ENCODE measurements at places on chromosomes 7 and 10. TPM values are rescaled to one million over a fixed set of nuclear protein-coding genes. Genes with fewer than 3 reads are reported as not detected.

FAM185A gene
- total RNA-seq: 8.5 TPM

DNA sequence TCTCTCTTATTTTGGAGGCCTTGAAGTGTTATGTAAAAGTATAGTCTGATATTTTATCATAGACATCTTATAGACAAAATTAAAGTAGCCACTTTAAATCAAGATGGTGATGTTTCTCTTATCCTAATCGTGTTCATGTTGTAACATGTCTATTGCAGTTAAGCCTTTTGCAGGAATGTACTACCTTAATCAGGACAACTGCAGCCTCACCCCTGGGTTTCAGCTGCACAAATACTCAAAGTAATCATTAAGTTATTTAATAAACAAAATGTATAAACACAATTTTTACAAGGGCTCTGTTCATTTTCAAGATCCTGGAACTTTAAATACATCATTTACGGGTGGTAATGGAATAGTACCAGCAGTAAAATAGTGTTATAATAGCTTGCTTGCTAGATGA lies 14.4 kb upstream of the KIF5B start:
- no peak overlapping the region for H3K4me3 ChIP-seq

LBX1 gene
- total RNA-seq: not detected

DNA sequence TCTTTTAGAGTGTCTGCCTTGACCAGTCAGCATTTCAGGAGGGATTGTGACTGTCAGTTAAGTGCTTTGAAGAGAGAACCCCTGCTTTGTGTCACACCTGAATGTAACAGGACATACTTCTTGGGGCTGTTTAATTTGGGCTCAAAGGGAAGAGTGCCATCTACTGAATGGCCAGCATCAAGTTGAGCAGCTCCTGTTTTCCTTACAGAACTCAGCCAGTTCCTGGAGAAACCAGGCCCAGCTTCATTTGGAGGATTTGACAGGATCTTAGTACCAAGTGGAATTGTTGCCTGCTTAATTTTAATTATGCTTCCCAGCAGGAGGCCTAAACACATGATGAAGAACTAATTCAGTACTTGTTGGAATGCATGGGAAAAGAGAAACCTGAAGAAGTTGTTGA lies 8.3 kb downstream of the ADD3 start:
- H3K36me3 ChIP-seq: no peaks in the 10 kb centered on the region
- peaks cover 10% of the 10 kb centered on the region for H3K4me1 ChIP-seq
- no peak overlapping the region for H3K4me3 ChIP-seq
- H3K27me3 ChIP-seq: no peaks in the 10 kb centered on the region
- DNase-seq: no peak

ADCY1 gene
- 0.40 TPM for total RNA-seq

DNA sequence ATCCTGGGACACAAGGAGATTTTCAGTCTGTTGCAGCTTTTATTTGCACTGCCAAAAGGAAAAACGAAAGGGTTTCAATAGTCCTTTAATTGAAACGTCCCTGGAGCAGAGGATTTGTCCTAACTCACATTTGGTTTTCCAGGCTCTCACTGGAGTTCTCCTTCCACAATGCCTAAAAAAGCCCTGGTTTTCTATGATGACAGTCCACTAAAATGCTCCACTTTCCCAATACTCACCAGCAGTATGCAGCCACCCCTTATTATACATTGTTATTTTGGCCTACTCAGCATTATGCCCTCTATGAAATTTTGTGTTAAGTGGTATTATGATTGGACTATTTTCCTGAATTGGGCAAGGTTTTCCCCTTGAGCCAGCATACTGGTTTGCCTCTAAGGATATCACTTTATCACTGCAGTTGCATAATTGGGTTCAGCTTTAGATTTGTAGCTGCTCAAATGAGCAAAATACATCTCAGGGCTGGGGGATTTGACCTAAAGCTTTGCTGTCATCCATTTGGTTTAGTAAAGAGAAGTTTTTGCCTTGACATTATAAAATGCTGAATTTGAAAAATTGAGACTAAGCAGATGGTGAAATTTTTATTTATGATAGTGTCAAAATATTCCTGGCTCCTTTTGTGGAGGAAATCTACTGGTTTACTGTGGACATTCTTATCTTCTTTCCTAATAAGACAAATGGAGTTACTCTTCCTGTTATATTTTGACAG lies 239.2 kb downstream of the RNLS start:
- no peaks in the 10 kb centered on the region for H3K4me1 ChIP-seq
- H3K27me3 ChIP-seq: no peaks in the 10 kb centered on the region
- no peaks in the 10 kb centered on the region for H3K36me3 ChIP-seq
- H3K4me3 ChIP-seq: no peak overlapping the region
- no peak for DNase-seq

DNA sequence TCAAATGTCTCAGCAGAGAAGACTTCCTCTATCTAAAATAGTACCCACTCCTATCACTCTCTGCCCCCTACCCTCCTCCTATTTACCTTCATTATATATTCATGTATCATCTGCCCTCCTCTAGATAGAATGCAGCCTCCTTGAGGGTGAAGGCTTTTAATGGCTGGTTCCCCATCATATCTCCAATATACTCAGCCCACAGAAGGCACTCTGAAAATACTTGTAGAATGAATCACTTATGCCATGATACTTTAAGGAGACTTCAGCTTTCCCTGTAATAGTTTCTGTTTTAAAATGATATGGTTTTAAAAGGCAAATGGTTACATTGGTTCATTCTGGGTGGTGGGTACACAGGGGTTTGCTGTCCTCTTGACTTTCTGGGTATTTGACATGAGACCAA lies 25.3 kb downstream of the GFRA1 start:
- H3K36me3 ChIP-seq: no peaks in the 10 kb centered on the region
- no peak overlapping the region for H3K27ac ChIP-seq
- H3K27me3 ChIP-seq: no peaks in the 10 kb centered on the region
- no peak overlapping the region for H3K4me3 ChIP-seq

DNA sequence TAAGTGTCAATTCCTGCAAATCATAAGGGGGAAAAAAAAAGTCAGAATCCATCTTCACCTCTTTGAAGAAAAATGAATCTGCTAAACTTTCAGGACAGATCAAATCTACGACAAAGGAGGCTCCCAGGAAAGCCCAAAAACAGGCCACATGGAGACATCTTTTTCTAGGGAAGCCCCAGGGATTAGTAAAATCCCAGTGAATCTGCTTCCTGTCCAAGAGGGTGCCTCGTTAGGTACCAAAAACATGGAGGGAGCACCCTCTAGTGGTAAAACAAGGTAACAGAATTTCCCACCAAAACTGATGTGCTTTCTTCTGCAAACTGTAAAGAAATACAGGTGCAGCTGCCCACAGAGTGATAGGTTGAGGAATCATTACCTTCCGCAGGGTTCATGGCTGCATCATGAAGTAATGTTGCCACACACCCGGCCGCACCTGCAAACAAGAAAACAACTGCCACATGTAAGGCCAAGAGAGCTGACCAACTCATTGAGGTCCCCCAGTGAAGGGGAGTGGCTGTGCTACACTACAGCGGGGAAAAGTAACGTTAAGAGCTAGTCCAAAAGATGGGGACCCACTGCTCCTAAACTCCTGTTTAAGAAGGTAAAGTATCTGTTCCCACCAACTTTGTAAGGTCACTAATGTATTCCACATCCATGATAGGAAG lies 7.9 kb downstream of the SLC25A28 start:
- no peak for DNase-seq
- peaks cover 22% of the 10 kb centered on the region for H3K4me1 ChIP-seq
- H3K27ac ChIP-seq: no peak overlapping the region
- H3K36me3 ChIP-seq: peaks cover 14% of the 10 kb centered on the region
- H3K4me3 ChIP-seq: no peak overlapping the region

NPSR1 gene
- total RNA-seq: not detected

- no peaks in the 10 kb centered on the region for H3K4me1 ChIP-seq
- H3K27me3 ChIP-seq: no peaks in the 10 kb centered on the region
- no peaks in the 10 kb centered on the region for H3K36me3 ChIP-seq
- no peak overlapping the region for H3K27ac ChIP-seq
- no peak for DNase-seq
Measured at GRCh38 chr10:23047201-23048050, 48.0 kb upstream of the MSRB2 start.

- peak overlapping the region; percentile 99 for H3K27ac ChIP-seq
- no peak for DNase-seq
- peaks cover 15% of the 10 kb centered on the region for H3K4me1 ChIP-seq
- H3K4me3 ChIP-seq: peak overlapping the region; percentile 80
- H3K27me3 ChIP-seq: no peaks in the 10 kb centered on the region
- H3K36me3 ChIP-seq: no peaks in the 10 kb centered on the region
Measured at GRCh38 chr10:113680190-113681111, 739 bp downstream of the CASP7 start.

GAD2 gene
- not detected for total RNA-seq

GRCh38 chr7:158494162-158494586 lies 93.4 kb downstream of the PTPRN2 start:
- no peak for DNase-seq
- no peaks in the 10 kb centered on the region for H3K36me3 ChIP-seq
- no peaks in the 10 kb centered on the region for H3K27me3 ChIP-seq
- no peaks in the 10 kb centered on the region for H3K4me1 ChIP-seq

GRCh38 chr7:28865601-28866144 lies 92.5 kb downstream of the TRIL start:
- H3K4me1 ChIP-seq: no peaks in the 10 kb centered on the region
- DNase-seq: no peak

HOXA10 gene
- not detected for total RNA-seq

SPDYE2 gene
- not detected for total RNA-seq

FOXI2 gene
- total RNA-seq: 1.5 TPM

FAM25C gene
- not detected for total RNA-seq

DNA sequence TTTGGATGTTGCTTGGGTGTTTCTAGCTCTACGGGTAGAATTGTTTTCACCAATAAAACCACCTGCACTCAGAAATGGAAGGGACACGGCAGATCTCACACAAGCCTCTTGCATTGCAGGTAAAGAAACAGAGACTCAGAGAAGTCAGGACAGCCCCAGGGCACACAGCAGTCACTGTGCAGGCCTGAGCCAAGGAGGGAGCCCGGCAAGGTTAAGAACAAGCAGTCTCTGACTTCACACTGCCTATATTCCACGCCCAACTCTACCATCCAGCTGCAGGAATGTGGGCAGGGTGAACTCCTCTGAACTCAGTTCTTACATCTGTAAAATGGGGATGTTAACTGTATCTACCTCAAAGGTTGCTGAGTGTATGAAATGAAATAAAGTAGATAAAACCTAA lies 15.4 kb downstream of the CHST15 start:
- H3K27ac ChIP-seq: peak overlapping the region; percentile 9
- no peak for DNase-seq
- no peaks in the 10 kb centered on the region for H3K27me3 ChIP-seq
- peaks cover 78% of the 10 kb centered on the region for H3K4me1 ChIP-seq

- no peaks in the 10 kb centered on the region for H3K36me3 ChIP-seq
- no peak for DNase-seq
- no peaks in the 10 kb centered on the region for H3K27me3 ChIP-seq
- no peaks in the 10 kb centered on the region for H3K4me1 ChIP-seq
- H3K27ac ChIP-seq: no peak overlapping the region
Measured at GRCh38 chr10:125201108-125201524, 40.8 kb upstream of the CTBP2 start.

Data from esophagus squamous epithelium (tissue), 5 donors.